Naive thymus-derived CD4-positive, alpha-beta T cell (primary cell): ENCODE measurements at places on chromosomes 7 and 10.

GRCh38 chr10:4725917-4726606 is 99.9 kb upstream of the AKR1E2 start:
- no peak for DNase-seq

GRCh38 chr7:25770235-25770634 is 381.8 kb upstream of the NFE2L3 start:
- no peak for DNase-seq

DNA sequence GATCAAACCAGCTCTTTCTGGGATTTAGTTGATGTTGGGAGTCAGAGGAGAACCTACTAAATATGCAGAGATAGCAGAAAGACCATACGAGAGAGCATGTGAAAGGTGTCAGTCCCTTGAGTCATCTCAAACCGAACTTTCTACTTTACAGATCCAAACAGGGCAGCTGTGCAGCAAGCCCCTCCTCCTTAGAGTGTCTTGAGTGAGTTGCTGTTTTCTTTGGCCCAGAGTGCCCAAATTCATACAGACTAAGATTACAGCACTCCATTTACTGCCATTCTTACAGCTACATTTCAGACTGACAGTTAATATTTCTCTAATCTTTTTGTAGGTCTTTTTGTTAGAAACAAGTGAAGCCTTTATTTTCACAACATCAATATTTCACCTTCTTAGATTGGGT is 53.4 kb downstream of the NRCAM start:
- no peak for DNase-seq

DNA sequence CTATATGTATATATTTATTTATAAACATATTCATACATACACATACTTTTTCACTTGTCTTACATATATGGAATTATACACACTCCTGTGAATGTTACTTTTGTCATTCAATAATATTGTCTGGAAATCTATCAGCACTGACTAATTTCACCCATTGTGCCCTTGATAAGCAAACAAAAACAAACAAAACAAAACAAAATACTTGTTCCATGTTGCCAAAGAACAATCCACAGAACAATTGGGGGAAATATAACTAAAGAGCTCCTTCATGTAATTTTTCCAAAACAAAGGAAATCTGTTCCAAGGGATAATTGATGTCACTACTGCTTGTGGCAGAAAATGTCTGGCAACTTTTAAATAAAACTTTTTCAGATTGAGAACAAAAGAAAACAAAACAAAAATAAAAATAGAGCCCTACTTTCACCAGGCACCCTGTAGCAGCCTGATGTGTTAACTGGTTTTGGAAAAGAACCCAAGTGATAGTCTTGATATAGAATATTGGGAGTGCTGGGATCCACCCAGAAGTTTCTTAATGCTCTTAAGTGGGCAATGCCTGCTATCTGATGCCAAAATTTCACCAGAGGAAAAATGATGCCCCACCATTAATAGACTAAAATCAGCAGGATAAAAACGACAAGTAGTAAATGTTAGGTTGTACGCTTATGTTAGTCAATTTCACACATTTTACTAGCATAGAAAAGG is 34.0 kb upstream of the CCDC7 start:
- no peak for DNase-seq

- DNase-seq: no peak
Measured at GRCh38 chr7:140734096-140734495, 37.6 kb downstream of the NDUFB2 start.

DNA sequence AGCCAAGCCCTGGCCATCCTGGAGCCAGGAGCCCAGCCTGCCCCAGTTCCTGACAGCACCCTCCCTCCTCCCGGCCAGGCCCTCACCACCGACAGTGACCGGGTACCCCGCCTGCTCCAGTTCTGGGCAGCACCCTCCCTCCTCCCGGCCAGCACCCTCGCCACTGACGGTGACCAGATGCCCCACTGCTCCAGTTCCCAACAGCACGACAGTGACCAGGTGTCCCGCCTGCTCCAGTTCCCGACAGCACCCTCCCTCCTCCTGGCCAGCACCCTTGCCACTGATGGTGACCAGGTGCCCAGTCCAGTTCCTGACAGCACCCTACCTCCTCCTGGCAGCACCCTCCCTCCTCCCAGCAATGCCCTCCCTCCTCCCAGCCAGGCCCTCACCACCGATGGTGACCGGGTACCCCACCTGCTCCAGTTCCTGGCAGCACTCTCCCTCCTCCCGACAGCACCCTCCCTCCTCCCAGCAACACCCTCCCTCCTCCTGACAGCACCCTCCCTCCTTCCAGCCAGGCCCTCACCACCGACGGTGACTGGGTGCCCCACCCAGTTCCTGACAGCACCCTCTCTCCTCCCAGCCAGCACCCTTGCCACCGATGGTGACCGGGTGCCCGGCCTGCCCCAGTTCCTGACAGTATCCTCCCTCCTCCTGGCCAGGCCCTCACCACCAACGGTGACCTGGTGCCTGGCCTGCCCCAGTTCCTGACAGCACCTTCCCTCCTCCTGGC is 40.3 kb downstream of the VIPR2 start:
- DNase-seq: no peak

DNA sequence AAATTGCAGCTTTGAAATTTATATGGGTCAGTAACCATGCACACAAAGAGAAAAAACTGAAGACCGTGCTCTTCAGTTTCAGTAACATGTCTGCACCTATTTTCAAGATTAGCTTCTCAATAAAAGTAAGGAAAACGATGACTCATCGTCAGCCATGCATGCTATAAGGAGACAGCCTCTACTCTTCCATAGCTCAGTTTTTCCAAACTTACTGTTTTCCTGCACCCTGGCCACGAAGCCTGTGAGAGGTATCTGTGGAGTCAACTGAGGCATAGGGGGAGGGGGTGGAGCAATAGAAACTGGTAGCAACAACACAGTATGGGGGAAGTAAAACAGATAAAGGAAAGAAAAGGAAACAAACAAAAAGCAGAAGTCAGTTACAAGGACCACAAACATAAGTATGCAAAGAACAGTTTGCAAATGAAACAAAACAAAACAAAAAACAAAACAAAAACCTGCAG is 58.0 kb downstream of the PDSS1 start:
- DNase-seq: no peak

GRCh38 chr7:36686499-36686898 is 37.8 kb downstream of the AOAH start:
- DNase-seq: no peak

GRCh38 chr10:24259365-24260130 is 50.6 kb downstream of the KIAA1217 start:
- DNase-seq: no peak

DNA sequence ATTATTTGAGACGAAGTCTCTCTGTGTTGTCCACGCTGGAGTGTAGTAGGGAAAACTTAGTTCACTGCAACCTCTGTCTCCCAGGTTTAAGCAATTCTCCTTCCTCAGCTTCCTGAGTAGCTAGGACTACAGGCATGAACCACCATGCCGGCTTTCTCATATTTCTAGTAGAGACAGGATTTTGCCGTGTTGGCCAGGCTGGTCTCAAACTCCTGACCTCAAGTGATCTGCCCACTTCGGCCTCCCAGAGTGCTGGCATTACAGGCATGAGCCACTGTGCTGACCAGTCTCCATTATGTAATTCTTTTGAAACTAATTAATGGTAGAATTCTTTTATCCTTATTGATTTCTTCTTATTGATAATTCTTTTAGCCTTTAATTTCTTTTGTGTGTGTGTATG is 32.5 kb downstream of the PCLO start:
- DNase-seq: no peak

DNA sequence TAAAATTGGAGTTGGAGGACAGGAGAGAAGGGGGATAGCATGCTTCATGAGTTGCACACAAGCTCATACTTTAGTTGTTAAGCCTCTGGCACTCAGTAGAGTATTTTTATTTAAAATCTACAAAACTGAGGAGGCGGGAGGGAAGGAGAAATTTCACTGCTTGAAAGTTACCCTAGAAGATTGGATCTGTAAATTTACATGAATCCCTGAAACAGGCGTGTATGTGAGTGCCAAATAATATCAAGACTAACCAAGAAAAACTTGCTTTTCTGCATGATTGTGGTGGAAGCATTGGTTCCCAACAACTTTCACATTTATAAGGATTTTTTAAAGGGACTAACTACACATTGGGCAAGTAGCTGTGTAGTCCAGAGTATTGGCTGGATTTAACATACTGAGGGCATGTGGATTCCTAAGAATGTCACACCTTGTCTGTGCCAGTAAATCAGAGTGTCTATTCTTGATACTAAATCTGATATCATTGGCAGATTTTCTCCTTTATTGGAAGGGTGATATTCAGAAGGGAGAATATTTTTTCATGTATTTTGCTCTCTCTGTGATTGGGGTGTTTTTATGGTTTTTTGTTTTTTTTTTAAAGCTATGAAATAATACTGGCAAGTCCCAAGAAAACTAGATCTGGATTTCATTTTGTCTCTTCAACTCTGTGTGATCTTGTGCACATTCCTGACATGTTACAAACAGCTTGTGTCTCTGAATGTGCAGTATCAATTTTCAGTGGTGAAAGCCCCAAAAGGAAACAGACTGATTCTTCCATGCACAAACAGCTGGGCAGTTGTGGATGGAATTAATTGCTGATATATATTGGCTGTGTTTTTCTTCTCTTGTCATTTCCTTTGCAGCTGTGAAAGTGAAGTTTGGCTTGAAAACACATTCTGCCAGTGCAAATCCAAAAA is 67.2 kb downstream of the ADD3 start:
- no peak for DNase-seq

- DNase-seq: no peak
Measured at GRCh38 chr10:36455526-36456133, 669.8 kb upstream of the ANKRD30A start.

GRCh38 chr7:129052441-129052840 is 2.5 kb downstream of the TNPO3 start:
- DNase-seq: no peak

- DNase-seq: no peak
Measured at GRCh38 chr7:43721193-43721806, 8.0 kb downstream of the COA1 start.

GRCh38 chr7:98224701-98225181 is 13.5 kb downstream of the BHLHA15 start:
- no peak for DNase-seq

- DNase-seq: no peak
Measured at GRCh38 chr7:149282331-149282655, 20.3 kb downstream of the ZNF783 start.

DNA sequence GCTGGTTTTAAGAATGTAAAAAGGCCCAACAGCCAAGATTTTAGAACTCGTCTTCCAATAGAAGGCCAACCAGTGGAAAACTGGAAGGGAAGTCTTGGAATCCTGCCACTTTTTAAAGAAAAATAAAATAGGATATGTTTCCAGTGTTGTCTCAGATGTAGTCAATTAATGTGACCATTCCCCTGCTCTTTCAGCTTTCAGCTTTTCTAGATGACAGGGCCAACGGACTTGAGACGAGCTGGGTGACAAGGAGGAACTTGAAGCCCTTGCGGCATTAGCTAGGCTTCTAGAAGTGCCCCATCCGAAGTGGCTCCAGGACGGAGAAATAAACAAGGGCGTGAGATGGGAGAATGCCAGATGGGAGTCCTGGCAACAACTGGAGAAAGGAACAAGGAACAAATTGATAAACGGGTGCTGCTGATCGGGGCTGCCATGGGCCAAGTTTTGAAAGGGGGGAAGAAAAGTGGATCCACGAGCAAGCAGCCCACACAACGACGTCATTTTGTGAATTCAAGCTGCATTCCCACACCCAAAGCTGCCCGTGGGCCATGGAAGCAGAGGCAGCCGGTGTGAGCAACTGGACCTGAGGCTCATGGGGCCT is 42.3 kb downstream of the CTBP2 start:
- no peak for DNase-seq

GRCh38 chr10:87613751-87614150 is 45.9 kb upstream of the PAPSS2 start:
- no peak for DNase-seq

DNA sequence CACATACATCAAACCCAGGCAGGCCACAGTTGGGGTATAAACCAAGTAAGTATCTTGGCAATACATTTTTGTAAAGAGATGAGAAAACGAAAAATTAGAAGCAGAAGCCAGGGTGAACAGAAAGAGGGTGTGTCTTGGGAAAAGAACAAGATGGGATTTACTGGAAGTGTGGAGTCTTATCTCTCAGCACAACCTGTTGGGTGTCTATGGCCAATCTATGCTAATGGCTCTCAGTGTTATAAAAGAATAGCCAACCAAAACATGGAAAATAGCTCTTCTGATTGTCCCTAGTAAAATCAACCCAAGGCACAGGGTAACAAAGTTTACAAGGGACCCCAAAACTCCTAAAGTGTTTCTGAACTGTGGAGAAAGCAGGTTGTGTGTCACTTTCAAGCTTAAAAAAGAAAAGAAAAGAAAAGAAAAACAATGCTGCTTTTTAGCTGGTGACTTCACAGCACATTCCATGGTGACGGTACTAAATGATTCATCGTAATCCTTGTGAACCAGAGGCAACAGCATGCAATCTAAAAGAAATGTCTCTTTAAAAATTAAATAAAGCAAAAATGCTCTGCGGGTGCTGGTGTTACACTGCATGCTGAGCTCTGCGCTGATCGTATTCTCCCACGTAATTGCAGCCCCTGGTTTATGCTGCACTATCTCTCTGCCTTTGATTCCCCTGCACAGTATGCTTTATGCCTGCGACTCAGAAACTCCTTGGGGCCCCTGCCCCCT is 100.8 kb downstream of the C10orf90 start:
- no peak for DNase-seq

DNA sequence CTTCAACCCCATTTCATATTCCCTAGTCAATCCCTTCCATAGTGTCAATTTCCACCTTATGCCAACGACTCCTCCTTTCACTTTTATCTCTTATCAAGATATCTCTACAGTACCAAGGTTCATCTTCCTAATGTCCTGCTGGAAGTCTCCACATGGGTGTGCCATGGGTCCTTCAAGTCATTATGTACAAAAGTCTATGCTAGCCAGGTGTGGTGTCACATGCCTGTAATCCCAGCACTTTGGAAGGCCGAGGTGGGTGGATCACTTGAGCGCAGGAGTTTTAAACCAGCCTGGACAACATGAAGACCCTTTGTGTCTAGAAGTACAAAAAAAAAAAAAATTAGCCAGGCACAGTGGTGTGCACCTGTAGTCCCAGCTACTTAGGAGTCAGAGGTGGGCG is 47.6 kb downstream of the PRTFDC1 start:
- DNase-seq: no peak

DNA sequence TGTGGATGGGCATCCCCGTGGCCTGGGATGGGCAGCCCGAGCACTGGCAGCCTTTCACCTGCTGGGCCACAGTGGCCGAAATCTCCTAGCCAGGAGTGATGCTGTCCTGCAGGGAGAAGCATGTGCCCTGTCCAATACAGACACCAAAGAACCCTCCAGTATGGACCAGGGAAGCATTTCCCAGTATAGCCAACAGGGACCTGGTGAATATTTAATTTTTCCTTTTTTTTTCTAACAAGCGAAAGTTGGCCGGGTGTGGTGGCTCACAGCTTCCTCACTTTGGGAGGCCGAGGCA is 11.0 kb downstream of the IMPDH1 start:
- no peak for DNase-seq
